ENCODE measurements at places on chromosomes 5 and 9.

GRCh38 chr5:57859626-57860025 is 377.0 kb upstream of the ACTBL2 start:
- DNase-seq, result no peak
- no peaks in the 10 kb centered on the region for H3K4me1 ChIP-seq
- no peak overlapping the region for H3K27ac ChIP-seq
- no peaks in the 10 kb centered on the region for H3K27me3 ChIP-seq
- no peak overlapping the region for H3K4me3 ChIP-seq
- no peaks in the 10 kb centered on the region for H3K36me3 ChIP-seq

- no peak for DNase-seq
- H3K27ac ChIP-seq, result peak overlapping the region; percentile 99
- H3K4me3 ChIP-seq, result peak overlapping the region; percentile 96
- no peaks in the 10 kb centered on the region for H3K27me3 ChIP-seq
Observed at GRCh38 chr9:120928015-120928482, 1.5 kb upstream of the TRAF1 start.

- H3K27me3 ChIP-seq, result peaks cover 2% of the 10 kb centered on the region
- no peak overlapping the region for H3K4me3 ChIP-seq
- no peaks in the 10 kb centered on the region for H3K4me1 ChIP-seq
- H3K36me3 ChIP-seq, result no peaks in the 10 kb centered on the region
- no peak overlapping the region for H3K27ac ChIP-seq
- DNase-seq, result no peak
Observed at GRCh38 chr5:161283296-161283695, 263.2 kb downstream of the GABRB2 start.

GRCh38 chr9:5278486-5278885 is 26.0 kb downstream of the RLN2 start:
- no peaks in the 10 kb centered on the region for H3K27me3 ChIP-seq
- DNase-seq, result no peak
- H3K4me3 ChIP-seq, result no peak overlapping the region
- H3K27ac ChIP-seq, result no peak overlapping the region
- H3K36me3 ChIP-seq, result no peaks in the 10 kb centered on the region

DNA sequence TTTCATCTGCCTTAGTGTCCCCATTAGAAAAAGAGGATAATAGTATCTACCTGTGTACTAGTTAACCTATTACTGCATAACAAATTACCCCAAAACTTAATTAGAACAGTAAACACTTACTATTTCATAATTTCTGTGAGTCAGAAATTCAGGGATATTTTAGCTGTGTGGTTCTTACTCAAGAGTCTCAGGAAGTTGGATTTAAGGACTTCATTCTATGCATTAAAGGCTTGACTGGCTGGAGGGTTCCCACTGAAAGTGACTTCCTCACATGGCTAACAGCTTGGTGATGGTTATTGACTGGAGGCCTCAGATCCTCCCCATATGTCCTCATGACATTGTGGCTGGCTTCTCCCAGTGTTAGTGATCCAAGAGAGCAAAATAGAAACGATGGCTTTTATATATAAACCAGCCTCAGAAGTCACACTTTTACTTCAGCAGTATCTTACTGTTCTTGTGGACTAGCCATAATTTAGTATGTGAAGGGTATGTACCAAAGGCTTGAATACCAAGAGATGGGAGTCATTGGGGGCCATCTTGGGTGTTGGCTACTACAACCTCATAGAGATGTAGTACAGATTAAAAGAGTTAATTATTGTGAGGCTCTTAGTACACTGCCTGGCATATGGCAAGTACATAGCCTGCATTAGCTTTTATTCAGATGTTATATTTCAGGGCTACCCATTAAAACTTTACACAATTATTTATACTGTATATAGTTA is 9.9 kb downstream of the RAD23B start:
- no peak for DNase-seq
- H3K4me3 ChIP-seq, result peak overlapping the region; percentile 8
- H3K36me3 ChIP-seq, result no peaks in the 10 kb centered on the region

DNA sequence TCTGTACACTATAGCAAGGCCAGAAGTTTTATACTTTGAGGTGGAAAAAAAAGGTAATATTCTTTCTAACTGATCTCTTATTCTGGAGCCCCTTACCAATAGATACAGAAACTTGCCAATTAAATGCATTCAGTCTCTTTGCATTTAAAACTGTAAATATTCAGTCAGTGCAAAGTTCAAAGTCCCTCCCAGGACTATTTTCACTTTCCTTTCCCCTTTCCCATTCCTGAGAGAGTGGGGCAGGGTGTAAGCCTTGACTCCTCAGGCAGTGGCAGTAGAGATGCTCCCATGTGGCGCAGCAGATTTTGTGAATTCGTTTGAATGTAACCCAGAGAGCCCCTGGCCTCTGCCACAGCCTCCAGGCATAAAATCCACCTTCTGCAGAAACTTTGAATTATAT is 29.9 kb downstream of the CETN3 start:
- H3K4me1 ChIP-seq, result no peaks in the 10 kb centered on the region
- no peak for DNase-seq
- peaks cover 3% of the 10 kb centered on the region for H3K27me3 ChIP-seq
- H3K36me3 ChIP-seq, result no peaks in the 10 kb centered on the region
- H3K27ac ChIP-seq, result no peak overlapping the region

- no peaks in the 10 kb centered on the region for H3K4me1 ChIP-seq
- no peak for DNase-seq
- no peak overlapping the region for H3K4me3 ChIP-seq
- H3K27me3 ChIP-seq, result peaks cover 7% of the 10 kb centered on the region
- no peak overlapping the region for H3K27ac ChIP-seq
Observed at GRCh38 chr5:11902201-11902619, 2.0 kb downstream of the CTNND2 start.

DNA sequence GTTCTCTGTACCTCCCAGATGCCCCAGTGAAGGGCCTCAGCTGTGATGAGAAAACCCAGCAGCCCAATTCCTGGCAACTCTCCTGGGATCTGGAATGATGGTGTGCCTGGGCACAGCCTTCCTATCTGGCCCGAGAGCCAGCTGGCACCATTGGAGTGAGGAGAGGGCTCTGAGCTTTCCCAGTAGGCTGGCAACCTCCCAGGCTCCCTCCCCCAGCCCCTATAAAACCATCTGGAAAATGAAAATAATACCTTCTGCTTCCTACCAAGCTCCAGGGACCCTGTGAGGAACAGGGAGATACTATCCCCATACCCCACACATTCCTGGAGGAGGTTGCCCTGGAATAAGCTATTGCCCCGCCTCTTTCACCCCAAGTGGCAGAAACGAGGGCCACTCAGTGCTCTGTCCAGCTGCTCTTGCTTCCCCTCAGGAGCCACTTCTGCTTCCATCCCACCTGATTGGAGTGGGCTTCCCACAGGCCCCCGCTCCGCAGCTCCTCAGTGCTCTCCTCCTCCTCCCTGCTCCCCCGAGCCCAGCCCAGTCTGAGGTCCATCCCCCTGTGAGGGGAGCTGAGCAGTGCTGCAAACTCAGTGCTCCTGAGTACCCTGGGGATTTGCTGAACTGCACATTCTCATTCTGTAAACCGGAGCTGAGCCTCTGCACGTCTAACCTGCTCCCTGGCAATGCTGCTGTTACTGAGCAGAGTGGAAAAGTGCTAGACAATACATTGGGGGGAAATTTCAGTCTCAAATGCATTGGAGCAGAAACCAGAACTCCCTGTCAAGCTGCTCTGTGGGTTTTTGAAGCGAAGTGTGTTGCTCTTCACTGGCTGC is 74.7 kb downstream of the THBS4 start:
- no peaks in the 10 kb centered on the region for H3K27me3 ChIP-seq
- H3K27ac ChIP-seq, result no peak overlapping the region
- H3K4me1 ChIP-seq, result no peaks in the 10 kb centered on the region
- DNase-seq, result no peak
- H3K36me3 ChIP-seq, result no peaks in the 10 kb centered on the region

DNA sequence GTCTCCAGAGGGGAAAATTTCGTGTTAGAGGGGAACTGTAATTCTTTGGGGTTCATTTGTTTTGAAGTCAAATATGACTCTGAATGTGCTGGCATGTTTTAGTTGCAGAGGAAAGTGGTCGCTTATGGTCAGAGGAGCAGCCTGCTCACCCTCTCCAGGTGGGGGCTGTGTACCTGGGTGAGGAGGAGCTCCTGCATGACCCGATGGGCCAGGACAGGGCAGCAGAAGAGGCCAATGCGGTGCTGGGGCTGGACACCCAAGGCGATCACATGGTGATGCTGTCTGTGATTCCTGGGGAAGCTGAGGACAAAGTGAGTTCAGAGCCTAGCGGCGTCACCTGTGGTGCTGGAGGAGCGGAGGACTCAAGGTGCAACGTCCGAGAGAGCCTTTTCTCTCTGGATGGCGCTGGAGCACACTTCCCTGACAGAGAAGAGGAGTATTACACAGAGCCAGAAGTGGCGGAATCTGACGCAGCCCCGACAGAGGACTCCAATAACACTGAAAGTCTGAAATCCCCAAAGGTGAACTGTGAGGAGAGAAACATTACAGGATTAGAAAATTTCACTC is 13.5 kb downstream of the TXNDC15 start:
- no peak overlapping the region for H3K4me3 ChIP-seq
- peaks cover 38% of the 10 kb centered on the region for H3K36me3 ChIP-seq
- DNase-seq, result no peak

GRCh38 chr9:128921881-128922763 is 1.3 kb downstream of the PHYHD1 start:
- no peak overlapping the region for H3K27ac ChIP-seq
- DNase-seq, result no peak
- no peak overlapping the region for H3K4me3 ChIP-seq
- H3K36me3 ChIP-seq, result peaks cover 9% of the 10 kb centered on the region
- H3K27me3 ChIP-seq, result no peaks in the 10 kb centered on the region

GRCh38 chr9:105712773-105713172 is 18.4 kb downstream of the TMEM38B start:
- H3K27me3 ChIP-seq, result no peaks in the 10 kb centered on the region
- H3K27ac ChIP-seq, result no peak overlapping the region
- H3K36me3 ChIP-seq, result no peaks in the 10 kb centered on the region
- H3K4me3 ChIP-seq, result no peak overlapping the region
- no peak for DNase-seq

DNA sequence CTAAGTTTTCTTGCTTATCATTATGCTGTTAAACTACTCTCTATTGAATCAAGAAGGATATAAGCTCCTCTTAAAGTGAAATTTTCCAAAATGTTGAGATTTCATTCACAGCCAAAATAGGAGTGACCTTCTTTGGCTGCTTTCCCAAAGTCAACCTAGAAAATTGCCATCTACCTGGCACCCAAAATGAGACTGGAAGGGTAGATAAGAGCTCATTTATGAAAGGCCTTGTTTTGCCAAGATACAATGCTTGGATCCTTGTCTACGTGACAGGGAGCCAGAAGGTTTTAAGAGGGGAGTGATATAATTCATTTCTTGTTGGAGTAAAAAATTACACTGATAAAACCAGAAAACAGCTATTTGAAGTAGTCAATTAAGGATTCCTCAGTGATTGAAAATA is 287.1 kb downstream of the IZUMO3 start:
- H3K4me1 ChIP-seq, result no peaks in the 10 kb centered on the region
- no peak overlapping the region for H3K27ac ChIP-seq
- DNase-seq, result no peak

- no peaks in the 10 kb centered on the region for H3K27me3 ChIP-seq
- H3K27ac ChIP-seq, result no peak overlapping the region
- no peak for DNase-seq
- no peak overlapping the region for H3K4me3 ChIP-seq
Observed at GRCh38 chr5:174583071-174583470, 141.3 kb upstream of the MSX2 start.

DNA sequence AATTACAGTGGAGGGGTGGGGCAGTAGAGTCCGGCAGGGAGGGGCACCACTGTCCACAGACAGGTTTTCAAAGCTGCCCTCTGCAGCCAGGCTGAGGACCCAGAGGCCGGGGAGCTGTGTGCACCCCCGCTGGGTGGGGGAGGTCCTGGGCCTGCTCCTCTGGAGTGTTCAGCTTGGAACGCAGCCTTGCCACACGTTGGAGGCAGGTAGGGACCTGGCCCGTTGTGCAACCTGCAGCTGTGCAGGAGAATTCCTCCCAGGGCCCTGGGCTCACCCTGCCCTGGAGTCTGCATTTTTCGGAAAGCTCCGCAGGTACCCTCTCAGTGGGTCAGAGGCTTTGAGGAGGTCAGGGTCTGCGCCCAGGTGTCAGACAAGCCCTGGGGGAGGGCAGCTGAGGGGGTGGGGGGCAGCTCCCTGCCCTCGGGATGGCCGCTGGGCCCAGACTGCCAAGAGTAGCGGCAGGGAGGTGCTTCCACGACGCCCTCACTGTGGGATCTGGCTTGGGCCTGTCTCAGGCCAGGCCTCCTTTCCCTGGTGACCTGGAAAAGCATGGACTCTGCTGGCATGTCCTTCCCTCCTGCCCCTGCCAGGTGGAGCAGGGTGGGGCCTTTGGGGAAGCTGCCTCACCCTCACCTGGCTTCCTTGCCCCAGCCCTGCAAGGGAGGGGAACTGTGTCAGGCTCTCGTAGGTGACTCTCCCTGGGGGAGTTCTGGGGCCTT is 29.5 kb downstream of the RXRA start:
- H3K4me3 ChIP-seq, result no peak overlapping the region
- no peaks in the 10 kb centered on the region for H3K4me1 ChIP-seq

- no peaks in the 10 kb centered on the region for H3K4me1 ChIP-seq
- no peak for DNase-seq
- H3K4me3 ChIP-seq, result no peak overlapping the region
- no peak overlapping the region for H3K27ac ChIP-seq
Observed at GRCh38 chr9:109190151-109190550, 23.1 kb upstream of the FRRS1L start.

GRCh38 chr5:132525299-132525724 is 18.0 kb downstream of the IL5 start:
- no peaks in the 10 kb centered on the region for H3K27me3 ChIP-seq
- peaks cover 6% of the 10 kb centered on the region for H3K4me1 ChIP-seq
- no peak overlapping the region for H3K4me3 ChIP-seq
- H3K27ac ChIP-seq, result no peak overlapping the region

DNA sequence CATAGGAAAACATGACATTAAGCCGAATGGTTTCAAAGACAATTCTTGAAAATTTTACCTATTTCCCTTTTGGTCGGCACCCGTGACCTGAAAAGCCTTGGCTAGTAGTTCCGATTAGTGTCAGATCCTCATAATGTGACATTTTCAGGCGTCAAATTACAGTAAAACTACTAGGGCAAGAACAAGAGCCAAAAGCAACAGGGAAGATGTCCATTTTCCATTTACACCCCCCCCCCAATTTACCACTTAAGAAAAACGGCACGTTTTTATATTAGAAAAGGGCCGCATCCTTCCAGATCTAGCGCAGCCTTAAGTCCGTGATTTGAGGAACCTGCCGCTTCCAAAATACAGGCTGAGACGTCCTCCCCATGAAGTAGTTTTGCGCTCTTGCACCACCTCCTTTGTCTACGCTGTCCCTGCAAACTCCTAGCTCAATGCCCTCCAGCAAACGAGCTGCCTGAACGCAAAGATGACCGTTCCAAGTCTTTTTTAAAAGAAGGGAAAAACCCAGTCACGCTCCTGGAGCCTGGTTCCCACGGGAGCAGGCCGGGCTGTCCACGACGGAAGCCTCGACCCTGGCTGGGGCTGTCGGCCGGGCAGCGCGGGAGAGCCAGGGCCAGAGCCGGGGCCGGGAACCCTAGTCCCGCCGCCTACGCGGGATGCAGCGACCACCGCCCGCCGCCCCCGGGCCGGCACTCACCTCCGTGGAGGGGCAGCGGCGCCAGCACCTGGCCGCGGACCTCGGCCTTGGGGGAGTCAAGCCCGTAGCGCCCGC is 616 bp downstream of the RNF130 start:
- peak overlapping the region; percentile 44 for H3K4me3 ChIP-seq
- no peak overlapping the region for H3K27ac ChIP-seq

GRCh38 chr5:14174230-14174636 is 31.1 kb downstream of the TRIO start:
- no peaks in the 10 kb centered on the region for H3K4me1 ChIP-seq
- H3K36me3 ChIP-seq, result no peaks in the 10 kb centered on the region
- H3K4me3 ChIP-seq, result no peak overlapping the region

- H3K4me3 ChIP-seq, result no peak overlapping the region
- DNase-seq, result no peak
- no peak overlapping the region for H3K27ac ChIP-seq
Observed at GRCh38 chr9:113154471-113154870, 3.7 kb downstream of the SLC31A2 start.

Data from CD4-positive, CD25-positive, alpha-beta regulatory T cell (primary cell).